SJSA1 (cell line): ENCODE measurements at places on chromosomes 11 and 22. TPM values are rescaled to one million over a fixed set of nuclear protein-coding genes. Genes with fewer than 3 reads are reported as not detected.
A peak's percentile ranks its signal among the peaks of the same experiment; 100 is the strongest.

The MYO7A gene
- total RNA-seq = not detected in 2 replicates

The LDHAL6A gene
- total RNA-seq = not detected in 2 replicates

The ZNF202 gene
- total RNA-seq = 1.6 and 6.6 TPM in 2 replicates

- DNase-seq = no peak
- no peak overlapping the region for H3K27ac ChIP-seq
- no peaks in the 10 kb centered on the region for H3K27me3 ChIP-seq
- no peak overlapping the region for H3K4me3 ChIP-seq
- peaks cover 4% of the 10 kb centered on the region; the same call in 1 of the 2 replicates for H3K36me3 ChIP-seq
Observed at GRCh38 chr22:31911565-31912406, 32.5 kb upstream of the YWHAH start.

DNA sequence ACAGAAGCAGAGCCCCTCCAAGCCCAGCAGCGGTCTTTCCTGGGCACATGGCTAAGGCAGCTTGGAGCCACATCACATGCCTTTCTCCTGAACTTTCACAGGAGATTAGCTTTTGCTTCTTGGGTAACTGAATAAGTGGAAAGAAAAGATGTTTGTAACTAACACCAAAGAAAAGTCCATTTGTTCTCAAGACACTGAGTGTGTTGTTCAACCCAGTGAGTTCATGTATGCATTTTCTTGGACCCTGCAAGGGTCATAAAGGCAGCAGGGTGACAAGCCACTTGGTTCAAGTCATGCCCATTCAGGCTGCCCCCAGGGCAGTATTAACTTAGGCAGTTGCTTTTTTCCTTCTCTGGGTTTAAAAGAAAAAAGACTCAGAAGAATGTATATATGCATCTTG is 203.4 kb downstream of the FAM76B start:
- no peaks in the 10 kb centered on the region for H3K36me3 ChIP-seq
- no peak overlapping the region for H3K4me3 ChIP-seq
- peaks cover 23% of the 10 kb centered on the region for H3K4me1 ChIP-seq
- DNase-seq = no peak
- peak overlapping the region; percentile 58; the same call in 1 of the 2 replicates for H3K27ac ChIP-seq

GRCh38 chr11:128628686-128629085 is 41.3 kb upstream of the ETS1 start:
- no peak for DNase-seq
- H3K4me1 ChIP-seq = peaks cover 4% of the 10 kb centered on the region; the same call in 1 of the 2 replicates
- H3K27me3 ChIP-seq = no peaks in the 10 kb centered on the region
- no peak overlapping the region for H3K27ac ChIP-seq

DNA sequence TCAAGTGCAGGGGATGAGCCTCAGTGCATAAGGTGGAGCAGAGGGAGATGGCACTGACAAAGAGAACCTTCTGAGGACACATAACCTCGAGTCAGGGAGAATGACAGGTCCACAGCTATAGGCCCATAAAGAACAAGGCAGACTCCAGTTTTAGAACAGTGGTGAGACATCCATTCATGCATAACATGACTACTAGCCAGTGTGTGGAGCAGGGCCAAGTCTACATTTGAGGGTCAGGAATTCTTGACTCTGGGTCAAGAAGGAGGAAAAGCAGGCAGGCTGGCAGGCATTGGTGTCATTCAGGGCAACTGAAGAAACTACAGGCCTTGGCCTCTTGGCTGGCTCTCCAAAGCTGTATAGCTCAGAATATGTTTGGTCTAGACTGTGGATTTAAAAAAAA is 54.9 kb downstream of the MTNR1B start:
- no peak overlapping the region for H3K27ac ChIP-seq
- H3K4me3 ChIP-seq = no peak overlapping the region
- DNase-seq = no peak
- H3K27me3 ChIP-seq = no peaks in the 10 kb centered on the region
